H4 (cell line): ENCODE measurements at places on chromosomes 11 and 22. TPM values are rescaled to one million over a fixed set of nuclear protein-coding genes. Genes with fewer than 3 reads are reported as not detected.

- DNase-seq: peak; percentile 83
Measured at GRCh38 chr11:10490398-10491241, 35.6 kb downstream of the AMPD3 start.

DNA sequence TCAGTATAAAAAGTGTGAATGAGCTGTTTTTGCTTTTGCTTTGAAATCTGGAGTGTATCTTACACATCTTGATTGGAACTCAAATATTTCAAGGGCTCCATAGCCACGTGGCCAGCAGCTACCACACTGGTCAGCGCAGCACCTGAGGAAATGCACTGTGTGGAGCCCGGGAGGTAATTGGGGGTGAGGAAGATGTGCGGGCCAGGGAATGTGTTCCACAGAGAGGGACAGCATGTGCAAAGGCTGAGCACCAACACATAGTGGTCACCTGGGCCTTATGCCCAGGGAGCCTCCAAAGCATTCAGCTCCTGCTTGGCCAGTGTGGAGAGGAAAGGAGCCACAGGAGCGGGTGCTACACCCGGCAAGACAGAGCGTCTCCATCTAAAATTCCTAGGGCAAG is 20.8 kb downstream of the RELT start:
- DNase-seq: no peak

- DNase-seq: no peak
Measured at GRCh38 chr11:82814379-82814778, 80.7 kb upstream of the FAM181B start.

- no peak for DNase-seq
Measured at GRCh38 chr11:115317277-115318185, 186.7 kb downstream of the CADM1 start.

DNA sequence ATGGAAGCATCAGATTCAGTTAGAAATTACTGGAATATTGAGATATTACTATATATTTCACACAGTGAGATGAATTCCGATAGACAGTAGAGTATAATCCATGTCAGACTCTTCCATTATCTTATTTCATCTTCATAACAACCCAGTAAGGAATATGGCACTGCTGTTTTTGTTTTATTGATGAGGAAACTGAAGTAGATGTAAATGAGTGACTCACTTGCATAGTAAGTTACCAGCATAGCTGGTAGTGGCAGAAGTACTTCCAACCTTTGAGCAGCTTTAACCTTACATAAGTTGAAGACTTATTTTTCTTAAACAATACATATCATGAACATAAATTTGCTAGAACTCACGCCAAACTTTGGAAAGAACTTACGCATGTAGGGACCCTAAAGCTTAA is 54.9 kb upstream of the SLC22A25 start:
- no peak for DNase-seq

GRCh38 chr22:27748349-27748748 is 53.2 kb downstream of the MN1 start:
- no peak for DNase-seq

GRCh38 chr11:61958590-61958989 is 8.4 kb downstream of the BEST1 start:
- no peak for DNase-seq

DNA sequence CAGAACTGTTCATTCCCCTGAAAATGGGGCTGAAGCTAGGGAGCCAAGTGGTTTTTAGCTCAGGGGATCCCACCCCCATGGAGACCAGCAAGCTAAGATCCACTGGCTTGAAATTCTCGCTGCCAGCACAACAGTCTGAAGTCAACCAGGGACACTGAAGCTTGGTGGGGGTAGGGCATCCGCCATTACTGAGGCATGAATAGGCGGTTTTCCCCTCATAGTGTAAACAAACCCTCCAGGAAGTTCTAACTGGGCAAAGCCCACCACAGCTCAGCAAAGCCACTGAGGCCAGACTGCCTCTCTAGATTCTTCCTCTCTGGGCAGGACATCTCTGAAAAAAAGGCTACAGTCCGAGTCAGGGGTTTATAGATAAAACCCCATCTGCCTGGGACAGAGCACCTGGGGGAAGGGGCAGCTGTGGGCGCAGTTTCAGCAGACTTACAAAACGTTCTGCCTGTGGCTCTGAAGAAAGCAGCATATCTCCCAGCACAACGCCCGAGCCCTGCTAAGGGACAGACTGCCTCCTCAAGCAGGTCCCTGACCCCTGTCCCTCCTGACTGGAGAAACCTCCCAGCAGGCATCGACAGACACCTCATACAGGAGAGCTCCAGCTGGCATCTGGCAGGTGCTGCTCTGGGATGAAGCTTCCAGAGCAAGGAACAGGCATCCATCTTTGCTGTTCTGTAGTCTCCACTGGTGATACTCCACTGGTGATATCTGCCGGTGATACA is 32.7 kb downstream of the GAB4 start:
- no peak for DNase-seq

DNA sequence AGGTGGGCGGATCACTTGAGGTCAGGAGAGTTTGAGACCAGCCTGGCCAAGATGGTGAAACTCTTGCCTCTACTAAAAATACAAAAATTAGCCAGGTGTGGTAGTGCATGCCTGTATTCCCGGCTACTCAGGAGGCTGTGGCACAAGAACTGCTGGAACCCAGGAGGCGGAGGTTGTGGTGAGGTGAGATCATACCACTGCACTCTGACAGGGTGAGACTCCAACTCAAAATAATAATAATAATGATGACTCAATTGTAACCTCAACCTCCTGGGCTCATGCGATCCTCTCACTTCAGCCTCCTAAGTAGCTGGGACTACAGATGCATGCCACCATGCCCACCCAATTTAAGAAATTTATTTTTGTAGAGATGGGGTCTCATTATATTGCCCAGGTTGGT is 15.6 kb upstream of the CHRNA10 start:
- no peak for DNase-seq

DNA sequence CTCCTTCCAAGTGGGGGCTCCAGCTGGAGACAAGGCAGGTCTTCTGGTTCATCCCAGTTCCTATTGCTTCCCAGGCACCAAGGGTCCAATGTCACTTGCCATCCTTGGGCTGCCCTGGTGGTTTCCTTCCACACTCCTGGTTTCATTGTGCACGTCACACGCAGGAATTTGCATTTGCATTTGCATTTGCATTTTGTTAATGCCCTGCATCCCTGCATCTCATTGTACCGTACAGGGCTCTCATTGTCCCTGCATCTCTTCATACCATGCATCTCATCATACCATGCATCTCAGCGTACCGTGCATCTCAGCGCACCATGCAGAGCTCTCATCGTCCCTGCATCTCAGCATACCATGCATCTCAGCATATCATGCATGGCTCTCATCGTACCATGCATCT is 112.2 kb upstream of the SYT13 start:
- no peak for DNase-seq

The PGR gene
- 0.10 and 1.1 TPM in 2 replicates for total RNA-seq

The SLC22A9 gene
- total RNA-seq: not detected in 2 replicates

The UPK3A gene
- total RNA-seq: not detected in 2 replicates

The C11orf21 gene
- total RNA-seq: 0.10 and 1.5 TPM in 2 replicates

The POU2AF3 gene
- 2.3 TPM in 1 of 2 replicates, not detected in the other for total RNA-seq

The TPBGL gene
- not detected in 2 replicates for total RNA-seq
